ENCODE measurements at places on chromosomes 11 and 22. TPM values are rescaled to one million over a fixed set of nuclear protein-coding genes. Genes with fewer than 3 reads are reported as not detected.

DNA sequence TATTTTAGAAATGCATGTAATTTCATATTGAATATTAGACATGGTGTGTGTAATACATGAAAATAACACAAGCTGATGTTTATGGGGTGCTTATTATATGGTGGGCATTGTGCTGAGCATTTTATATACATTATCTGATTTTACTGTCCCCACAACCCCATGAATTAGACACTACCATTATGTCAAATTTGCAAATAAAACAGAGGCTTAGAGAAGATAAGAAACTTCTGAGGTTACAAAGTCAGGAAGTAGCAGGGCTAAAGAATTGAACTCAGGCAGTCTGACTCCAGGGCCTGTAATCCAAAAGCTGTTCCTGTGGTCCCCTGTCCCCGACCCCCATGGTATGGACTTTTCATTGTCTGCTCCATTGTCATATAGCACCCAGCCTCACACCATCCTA is 49.4 kb upstream of the NAV2 start:
- DNase-seq = no peak
- H3K4me1 ChIP-seq = peaks cover 11% of the 10 kb centered on the region
- H3K27ac ChIP-seq = no peak overlapping the region
- H3K36me3 ChIP-seq = no peaks in the 10 kb centered on the region
- H3K4me3 ChIP-seq = no peak overlapping the region

DNA sequence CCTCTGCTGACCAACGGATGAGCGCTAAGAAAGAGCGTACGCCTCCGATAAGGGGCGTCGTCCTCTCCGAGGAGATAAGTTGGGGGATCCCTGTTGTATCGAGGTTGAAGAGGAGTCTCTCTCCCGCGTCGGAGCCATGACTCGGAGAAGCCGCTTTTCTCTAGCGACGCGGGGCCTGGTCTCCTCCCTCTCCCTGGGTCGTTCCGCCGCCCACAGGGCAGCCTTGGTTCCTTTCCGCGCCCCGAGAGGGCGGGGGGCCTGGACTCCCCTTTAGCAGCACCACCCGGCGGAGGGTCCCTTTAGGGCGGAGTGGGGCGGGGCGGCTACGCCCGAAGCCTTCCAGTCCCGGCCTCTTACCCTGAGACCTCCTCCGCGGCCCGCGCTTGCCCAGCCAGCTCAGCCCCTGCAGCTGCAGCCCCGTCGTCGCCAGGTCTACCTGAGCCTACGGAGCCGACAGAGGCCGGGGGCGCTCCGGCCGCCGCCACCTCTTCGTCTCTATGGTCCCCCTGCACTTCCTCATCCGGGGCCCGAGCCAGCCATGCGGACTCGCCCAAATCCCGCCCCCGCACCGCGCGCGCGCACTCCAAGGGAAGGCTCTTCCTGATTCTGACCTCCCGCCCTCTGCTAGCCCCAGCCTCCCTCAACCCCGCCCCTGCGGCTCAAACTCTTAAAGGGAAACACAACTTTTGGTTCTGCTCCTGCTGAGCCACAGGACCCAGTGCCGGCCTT is at the start of gene PRR14L:
Gene PRR14L, minus strand, starts transcription at position 497 of the 729 bp plus-strand sequence. CDS start 11,272 bp downstream, outside the sequence.
- H3K4me1 ChIP-seq = peaks cover 37% of the 10 kb centered on the region
- H3K36me3 ChIP-seq = peaks cover 4% of the 10 kb centered on the region
- H3K4me3 ChIP-seq = peak within 1 kb of the TSS; percentile 63
- peak within 1 kb of the TSS; percentile 96 for H3K27ac ChIP-seq

DNA sequence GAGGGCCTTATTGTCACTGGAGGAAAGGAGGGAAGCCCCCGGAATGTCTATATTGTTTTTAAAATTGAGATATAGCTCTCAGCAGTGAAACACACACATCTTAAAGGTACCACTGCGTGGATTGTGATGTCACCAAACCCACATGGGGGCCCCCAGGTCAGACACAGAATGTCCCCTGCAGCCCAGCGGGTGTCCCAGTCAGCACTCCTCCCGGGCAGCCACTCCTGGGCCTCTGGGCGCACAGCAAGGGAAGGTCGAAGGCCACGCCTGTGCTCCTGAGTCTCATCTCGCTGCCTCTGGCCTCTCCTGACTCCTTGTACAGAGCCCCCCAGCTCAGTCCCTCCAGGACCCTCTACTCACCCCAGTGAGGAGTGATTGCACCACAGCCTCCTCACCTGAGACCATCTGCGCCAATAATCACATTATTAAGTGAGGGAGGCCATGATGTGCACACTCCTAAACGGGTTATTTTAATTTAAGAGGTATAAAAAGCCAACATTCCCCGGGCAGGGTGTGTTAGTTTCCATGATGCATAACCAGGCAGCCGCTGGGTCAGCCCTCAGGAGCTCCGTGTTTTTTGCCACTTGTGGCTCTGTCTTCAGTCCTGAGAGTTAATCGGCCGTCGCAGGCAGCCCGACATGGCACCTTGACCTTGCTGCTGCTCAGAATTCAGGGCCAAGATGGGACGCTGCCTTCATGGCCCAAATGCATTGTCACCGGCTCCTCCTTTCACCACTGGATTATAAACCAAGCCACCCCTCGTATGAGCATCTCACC is 1089.3 kb downstream of the BRD1 start:
- no peaks in the 10 kb centered on the region for H3K27me3 ChIP-seq
- H3K4me3 ChIP-seq = no peak overlapping the region
- no peak overlapping the region for H3K27ac ChIP-seq
- DNase-seq = peak; percentile 11
- no peaks in the 10 kb centered on the region for H3K36me3 ChIP-seq

- peaks cover 17% of the 10 kb centered on the region for H3K4me1 ChIP-seq
- no peak overlapping the region for H3K27ac ChIP-seq
- H3K36me3 ChIP-seq = no peaks in the 10 kb centered on the region
- H3K4me3 ChIP-seq = no peak overlapping the region
Observed at GRCh38 chr11:65223011-65223410, 38.8 kb upstream of the POLA2 start.

DNA sequence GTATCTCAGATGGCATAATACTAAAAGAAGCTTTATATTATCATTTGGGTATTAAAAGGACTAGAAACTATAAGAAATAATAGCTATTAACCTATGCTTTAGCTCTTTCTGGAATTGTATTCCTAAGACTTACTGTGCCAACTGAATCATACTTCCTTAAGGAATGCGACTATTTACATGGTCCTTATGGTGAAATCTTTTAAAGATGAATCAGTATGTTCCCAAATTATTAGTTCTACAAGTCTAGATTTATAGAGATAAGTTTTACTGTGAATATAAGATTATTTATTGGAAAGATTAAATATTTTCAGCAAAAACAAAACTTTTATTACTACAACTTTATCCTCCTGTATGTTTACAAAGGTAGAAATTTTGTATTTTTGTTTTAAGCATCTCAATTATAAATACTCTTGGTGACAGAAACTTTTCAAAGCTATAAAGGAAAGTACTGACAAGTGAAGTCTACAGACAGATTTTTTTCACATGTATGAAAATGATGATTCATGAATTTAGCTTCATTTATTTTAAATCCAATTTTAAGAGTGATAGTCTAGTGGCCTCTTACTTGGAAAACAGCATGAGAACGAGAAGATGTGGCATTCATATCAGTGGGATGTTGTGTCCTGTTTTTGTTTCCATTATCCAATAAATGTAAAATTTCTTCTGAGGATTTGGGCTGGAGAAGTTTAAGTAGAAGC is 17.8 kb downstream of the KIF18A start:
- H3K4me3 ChIP-seq = no peak overlapping the region
- no peak for DNase-seq
- H3K27me3 ChIP-seq = no peaks in the 10 kb centered on the region
- H3K27ac ChIP-seq = no peak overlapping the region

GRCh38 chr22:40721266-40721665 is 42.0 kb downstream of the MCHR1 start:
- H3K27ac ChIP-seq = no peak overlapping the region
- DNase-seq = no peak
- no peak overlapping the region for H3K4me3 ChIP-seq
- H3K36me3 ChIP-seq = no peaks in the 10 kb centered on the region
- no peaks in the 10 kb centered on the region for H3K27me3 ChIP-seq

- peak overlapping the region; percentile 80 for H3K27ac ChIP-seq
- H3K36me3 ChIP-seq = no peaks in the 10 kb centered on the region
- peak; percentile 23 for DNase-seq
- H3K4me3 ChIP-seq = no peak overlapping the region
- no peaks in the 10 kb centered on the region for H3K4me1 ChIP-seq
- H3K27me3 ChIP-seq = no peaks in the 10 kb centered on the region
Observed at GRCh38 chr22:38952281-38952993, 5.0 kb upstream of the APOBEC3A start.

GRCh38 chr22:37183432-37184379 is 4.3 kb downstream of the C1QTNF6 start:
- H3K27ac ChIP-seq = peak overlapping the region; percentile 9
- no peak overlapping the region for H3K4me3 ChIP-seq
- H3K36me3 ChIP-seq = no peaks in the 10 kb centered on the region
- no peaks in the 10 kb centered on the region for H3K27me3 ChIP-seq
- peaks cover 49% of the 10 kb centered on the region for H3K4me1 ChIP-seq

DNA sequence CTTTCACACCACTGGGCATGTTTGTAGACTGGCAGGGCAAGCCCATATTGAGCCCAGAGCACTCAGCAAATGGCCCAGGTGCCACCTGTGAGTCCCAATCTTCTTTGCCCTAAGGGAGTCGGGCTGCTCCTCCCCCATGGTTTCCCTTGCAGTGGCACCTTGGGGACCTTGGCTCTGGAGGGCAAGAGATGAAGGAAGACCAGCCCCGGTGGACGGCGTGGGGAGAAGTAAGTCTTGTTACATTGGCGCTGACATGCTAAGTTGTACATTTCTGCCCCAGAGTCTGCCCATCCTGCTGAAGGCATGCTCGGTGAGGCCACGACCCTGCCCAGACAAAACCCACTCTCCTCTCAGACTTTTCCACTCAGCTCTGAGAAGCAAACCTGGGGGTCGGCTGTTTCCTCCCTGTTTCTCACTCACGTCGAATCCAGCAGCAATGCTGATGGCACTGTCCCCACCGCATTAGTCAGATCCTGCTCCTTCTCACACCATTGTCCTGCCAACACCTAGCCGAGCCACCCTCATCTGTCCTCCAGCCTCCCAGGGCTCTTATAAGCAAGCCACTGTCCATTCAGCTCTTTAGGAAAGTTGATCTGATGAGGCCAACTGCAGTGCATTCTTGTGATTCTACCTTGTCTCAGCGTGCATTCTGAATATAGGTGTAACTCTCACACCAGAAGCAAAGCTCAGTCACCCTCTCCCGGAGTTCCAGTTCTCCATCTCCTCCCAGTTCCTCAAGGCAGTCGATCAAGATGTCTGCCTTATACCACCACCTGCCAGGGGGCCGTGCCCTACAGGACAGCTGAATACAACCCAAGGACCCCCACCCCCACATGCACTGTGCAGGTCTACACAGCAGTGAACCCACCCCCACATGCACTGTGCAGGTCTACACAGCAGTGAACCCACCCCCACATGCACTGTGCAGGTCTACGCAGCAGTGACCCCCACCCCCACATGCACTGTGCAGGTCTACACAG is 827.1 kb downstream of the TBC1D22A start:
- no peak for DNase-seq
- H3K4me3 ChIP-seq = no peak overlapping the region
- no peaks in the 10 kb centered on the region for H3K4me1 ChIP-seq
- no peaks in the 10 kb centered on the region for H3K36me3 ChIP-seq
- no peak overlapping the region for H3K27ac ChIP-seq

DNA sequence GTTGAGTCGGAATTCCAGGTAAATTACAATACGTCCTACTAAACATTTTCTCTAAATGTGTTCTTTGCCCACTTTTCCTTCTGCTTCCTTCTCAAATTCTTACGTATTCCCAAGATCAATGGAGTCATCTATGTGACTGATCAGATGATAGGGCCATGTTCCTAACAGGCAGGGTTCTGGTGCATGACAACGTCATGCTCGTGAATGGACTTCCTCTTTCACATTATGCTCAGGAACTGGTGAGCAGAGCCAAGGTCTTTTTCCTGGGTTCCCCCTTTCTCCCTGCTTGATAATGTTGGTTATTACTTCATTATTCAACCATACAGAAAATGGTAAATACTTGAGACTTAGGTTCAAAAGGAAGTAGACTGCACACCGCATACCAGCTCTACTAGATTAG is 789.4 kb downstream of the OPCML start:
- no peaks in the 10 kb centered on the region for H3K36me3 ChIP-seq
- H3K4me3 ChIP-seq = no peak overlapping the region
- no peaks in the 10 kb centered on the region for H3K27me3 ChIP-seq
- no peak overlapping the region for H3K27ac ChIP-seq
- H3K4me1 ChIP-seq = no peaks in the 10 kb centered on the region
- DNase-seq = no peak

DNA sequence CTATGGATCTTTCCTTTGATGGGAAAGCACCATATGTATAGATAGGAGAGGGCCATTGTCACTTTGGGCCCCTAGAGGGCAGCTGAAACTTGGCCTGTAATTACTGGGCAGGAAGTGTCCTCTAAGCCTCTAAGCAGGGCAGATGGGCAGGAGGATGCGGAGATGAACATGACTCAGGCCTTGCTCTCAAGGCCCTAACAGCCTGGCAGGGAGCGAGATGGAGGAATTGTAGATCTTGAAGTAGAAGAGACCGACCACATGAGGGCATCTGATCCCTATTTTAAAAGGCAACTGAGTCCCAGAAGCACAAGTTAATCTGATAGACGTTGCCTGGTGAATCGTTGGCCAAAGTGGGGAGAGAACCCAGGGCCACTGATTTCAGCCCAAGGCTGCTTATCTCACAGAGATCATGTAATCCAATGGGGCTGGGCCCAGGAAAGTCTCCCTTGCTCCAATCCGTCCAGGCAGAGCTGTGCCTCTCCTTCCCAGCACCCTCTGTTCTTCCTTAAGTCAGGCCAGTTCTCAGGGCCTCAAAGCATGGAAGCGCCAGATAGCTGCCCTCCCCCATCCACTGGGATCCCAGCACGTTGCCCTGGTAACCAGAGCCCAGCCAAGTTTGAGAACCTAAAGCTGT is 2.5 kb upstream of the SEPTIN3 start:
- DNase-seq = no peak
- no peaks in the 10 kb centered on the region for H3K36me3 ChIP-seq
- H3K27me3 ChIP-seq = no peaks in the 10 kb centered on the region
- no peak overlapping the region for H3K4me3 ChIP-seq
- H3K4me1 ChIP-seq = peaks cover 6% of the 10 kb centered on the region
- no peak overlapping the region for H3K27ac ChIP-seq

GRCh38 chr11:95515371-95515770 is 274.2 kb downstream of the FAM76B start:
- H3K4me3 ChIP-seq = no peak overlapping the region
- no peaks in the 10 kb centered on the region for H3K27me3 ChIP-seq

DNA sequence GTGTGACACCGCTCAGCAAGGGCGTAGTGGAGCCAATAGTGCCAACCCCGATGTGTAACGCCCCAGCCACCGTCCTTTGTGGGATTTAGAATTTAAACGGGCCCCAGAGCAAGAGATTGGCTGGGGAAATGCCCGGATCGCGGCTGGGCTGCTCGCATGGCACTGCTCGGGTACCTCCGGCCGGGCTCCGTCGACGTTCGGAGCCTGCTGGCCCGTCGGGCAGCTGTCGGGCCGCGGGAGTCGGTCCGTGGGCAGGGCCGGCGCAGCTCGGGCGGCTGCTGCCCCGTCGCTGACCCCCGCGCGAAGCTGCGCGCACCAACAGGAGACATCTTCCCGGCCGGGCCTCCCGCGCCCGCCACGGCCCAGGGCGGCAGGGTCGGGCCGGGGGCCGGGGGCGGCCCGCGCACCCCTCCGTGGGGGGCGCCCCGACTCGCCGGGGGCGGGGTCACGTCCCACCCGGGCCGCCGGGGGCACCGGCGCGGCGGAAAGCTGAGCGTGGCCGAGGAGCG is 1.3 kb upstream of the KDM2A start:
- H3K27ac ChIP-seq = peak overlapping the region; percentile 99
- H3K4me3 ChIP-seq = no peak overlapping the region
- peaks cover 28% of the 10 kb centered on the region for H3K4me1 ChIP-seq
- no peaks in the 10 kb centered on the region for H3K36me3 ChIP-seq
- no peaks in the 10 kb centered on the region for H3K27me3 ChIP-seq

The SPON1 gene
- 52.3 TPM for total RNA-seq

The RIC3 gene
- total RNA-seq = 8.2 TPM

The OR51Q1 gene
- total RNA-seq = not detected

The CD3G gene
- 2.5 TPM for total RNA-seq
